ENCODE measurements at places on chromosomes 16 and 17.

- DNase-seq: no peak
These were observed 154.0 kb downstream of the IRF8 start for GRCh38 chr16:86052926-86053325.

- DNase-seq: no peak
These were observed 43.6 kb downstream of the SOCS3 start for GRCh38 chr17:78316115-78316866.

- DNase-seq: no peak
These were observed 1.4 kb upstream of the PRPSAP2 start for GRCh38 chr17:18856570-18856915.

DNA sequence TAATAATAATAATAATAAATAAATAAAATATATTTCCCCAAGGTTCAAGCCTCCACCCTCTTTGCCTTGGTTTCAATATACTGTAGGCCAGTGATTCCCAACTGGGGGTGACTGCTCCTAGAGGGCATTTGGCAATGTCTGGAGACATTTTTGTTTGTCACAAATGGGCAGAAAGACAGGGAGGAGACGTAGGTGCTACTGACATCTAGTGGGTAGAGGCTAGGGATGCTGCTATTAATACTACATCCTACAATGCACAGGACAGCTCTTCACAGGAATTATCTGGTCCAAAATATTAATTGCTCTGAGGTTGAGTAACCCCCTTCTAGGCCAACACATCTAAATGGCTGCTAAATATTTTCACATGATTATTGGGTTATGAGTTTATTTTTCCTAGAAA lies 12.8 kb upstream of the PRR14 start:
- no peak for DNase-seq

DNA sequence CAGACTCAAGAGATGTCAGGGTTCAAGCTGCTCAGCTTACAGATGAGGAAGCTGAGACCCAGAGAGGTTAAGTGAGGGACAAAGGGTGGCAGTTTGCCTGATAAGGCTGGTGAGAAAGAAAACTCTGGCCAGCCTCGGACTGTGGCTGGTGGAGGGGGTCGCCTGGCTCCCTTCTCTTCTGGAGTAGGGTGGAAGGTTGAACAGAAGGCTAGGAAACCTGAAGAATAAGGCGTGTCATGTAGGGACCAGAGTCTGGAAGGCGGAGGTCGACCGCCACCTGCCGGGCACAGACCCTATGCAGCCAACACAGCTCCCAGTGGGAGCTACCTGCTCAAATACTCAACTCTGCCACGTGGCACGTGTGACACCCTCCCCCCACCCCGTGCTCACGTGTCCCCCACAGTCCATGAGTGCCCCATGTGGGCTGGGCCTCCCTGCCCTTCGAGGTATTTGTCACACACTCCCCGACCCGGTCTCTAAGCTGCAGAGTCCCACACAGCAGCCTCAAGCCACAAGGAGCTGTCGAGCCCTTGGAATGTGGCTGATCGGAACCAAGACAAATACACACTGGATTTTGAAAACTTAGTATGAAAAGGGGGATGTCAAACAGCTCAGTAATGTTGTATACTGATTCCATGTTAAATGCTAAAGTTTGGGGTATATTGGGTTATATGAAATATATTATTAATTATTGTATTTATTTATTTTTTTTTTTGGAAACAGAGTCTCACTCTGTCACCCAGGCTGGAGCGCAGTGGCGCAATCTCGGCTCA lies 11.8 kb downstream of the HID1 start:
- peak; percentile 79 for DNase-seq

DNA sequence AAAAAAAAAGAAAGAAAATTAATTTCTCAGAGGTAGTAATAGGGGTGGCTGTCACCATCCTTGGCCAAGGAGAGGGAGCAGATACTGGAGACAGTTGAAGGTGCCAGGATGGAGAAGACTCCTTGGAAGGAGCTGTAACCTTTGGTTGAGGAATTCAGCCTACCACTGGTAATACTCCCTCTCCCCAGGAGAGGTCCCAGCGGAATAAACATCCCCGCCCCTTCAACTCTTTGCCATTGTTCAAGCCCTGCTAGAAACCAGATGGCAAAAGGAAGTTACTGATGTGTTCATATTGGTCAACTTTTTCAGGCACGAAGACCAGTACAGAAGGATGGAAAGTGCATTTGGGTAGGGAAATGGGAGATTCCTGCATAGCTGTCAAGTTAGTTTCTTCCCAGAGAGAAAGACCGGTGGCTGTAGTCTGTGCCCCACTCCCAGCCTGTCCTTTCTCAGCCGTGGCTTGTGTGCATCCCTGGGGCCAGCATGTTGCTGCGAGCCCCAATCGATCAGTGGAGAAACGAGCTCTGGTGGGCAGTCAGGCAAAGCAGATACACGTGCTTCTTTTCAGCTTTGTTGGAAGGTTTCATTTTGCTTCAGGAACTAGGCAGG lies 612.1 kb downstream of the MAF start:
- no peak for DNase-seq

- no peak for DNase-seq
These were observed 291.5 kb upstream of the AXIN2 start for GRCh38 chr17:65852911-65853310.

DNA sequence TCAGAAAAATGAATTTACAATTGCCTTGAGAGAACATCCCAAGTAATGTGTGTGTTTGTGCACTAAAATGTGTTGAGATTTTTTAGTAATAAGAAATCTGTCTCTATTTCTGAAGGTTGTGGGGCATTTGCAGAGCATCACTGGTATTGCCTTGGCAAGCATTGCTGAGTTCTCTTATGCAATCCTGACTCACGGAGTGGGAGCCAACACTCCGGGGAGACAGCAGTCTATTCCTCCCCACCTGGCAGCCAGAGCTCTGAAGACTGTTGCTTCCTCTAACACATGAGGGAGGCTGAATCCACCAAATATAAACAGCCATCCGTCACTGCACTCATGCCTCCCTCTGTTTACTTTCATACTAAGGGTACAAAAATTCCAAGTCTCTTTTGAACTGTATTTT lies 10.6 kb downstream of the CNTD1 start:
- DNase-seq: no peak

GRCh38 chr17:77444628-77444983 lies 303.8 kb downstream of the SEC14L1 start:
- DNase-seq: peak; percentile 43

- no peak for DNase-seq
These were observed 50.2 kb downstream of the AKAP1 start for GRCh38 chr17:57135026-57135788.

DNA sequence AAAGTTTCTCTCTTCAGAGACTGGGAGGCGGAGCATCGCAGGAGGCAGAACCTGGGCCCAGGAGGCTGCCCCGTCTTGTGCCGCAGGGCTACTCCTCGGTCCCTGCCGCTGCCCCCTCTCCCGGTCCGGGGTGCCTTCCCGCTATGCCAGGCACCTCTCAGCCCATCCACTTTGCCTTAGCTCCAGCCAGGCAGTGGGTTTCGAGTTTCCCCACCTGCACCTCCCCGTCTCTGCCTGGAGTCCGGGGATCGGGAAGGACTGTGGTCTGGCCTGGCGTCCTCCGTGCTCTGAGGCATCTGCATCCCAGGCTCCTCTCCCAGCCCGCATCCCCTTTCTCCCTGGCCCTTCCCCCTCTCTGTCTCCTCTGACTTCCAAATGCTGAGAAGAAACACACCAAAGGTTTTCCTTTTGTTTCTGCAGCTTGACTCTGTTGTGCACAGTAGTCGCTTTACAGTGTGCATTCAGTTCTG lies 26.8 kb upstream of the PIK3R6 start:
- DNase-seq: no peak

DNA sequence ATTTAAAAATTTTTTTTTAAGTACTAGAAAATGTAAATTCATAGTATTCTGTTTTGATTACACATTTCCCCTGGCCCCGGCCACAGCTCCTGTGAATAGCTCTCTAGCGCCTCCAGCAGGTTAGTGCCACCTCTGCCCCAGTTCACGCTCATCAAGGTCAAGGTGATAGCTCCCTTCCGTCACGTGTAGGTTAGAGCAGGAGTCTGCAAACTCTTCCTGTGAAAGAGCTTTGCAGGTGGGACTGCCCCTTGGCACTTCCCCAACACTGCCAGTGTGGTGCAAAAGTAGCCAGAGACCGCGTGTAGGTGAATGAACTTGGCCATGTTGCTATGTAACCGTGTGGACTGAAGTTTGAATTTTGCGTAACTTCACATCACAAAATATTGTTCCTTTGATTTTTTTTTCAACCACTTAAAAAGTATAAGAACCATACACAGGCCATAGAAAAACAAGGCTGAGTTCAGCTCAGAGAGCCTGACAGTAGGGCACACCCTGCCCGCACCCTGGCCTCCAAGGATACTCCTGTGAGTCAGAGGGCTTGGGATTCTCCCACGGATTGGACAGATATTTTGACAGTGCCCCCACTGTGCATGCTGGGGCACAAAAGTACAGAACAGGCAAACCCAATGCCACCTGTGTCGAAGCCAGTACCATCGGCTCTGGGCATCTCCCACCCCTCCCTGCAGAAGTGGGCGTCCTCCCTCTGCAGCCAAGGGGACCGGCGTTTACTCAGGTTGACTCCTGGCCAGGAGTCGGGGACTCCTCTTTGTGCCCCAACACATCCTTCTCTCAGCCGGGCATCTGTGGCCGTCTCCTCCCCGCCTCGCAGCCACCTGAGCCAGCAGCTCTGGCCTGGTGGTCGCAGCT lies 92.0 kb upstream of the CHMP6 start:
- DNase-seq: peak; percentile 88

GRCh38 chr17:61260071-61260797 lies 139.4 kb upstream of the TBX2 start:
- no peak for DNase-seq

- no peak for DNase-seq
These were observed 5.5 kb downstream of the SPNS2 start for GRCh38 chr17:4504188-4504587.

GRCh38 chr16:17497648-17498047 lies 26.9 kb upstream of the XYLT1 start:
- no peak for DNase-seq

DNA sequence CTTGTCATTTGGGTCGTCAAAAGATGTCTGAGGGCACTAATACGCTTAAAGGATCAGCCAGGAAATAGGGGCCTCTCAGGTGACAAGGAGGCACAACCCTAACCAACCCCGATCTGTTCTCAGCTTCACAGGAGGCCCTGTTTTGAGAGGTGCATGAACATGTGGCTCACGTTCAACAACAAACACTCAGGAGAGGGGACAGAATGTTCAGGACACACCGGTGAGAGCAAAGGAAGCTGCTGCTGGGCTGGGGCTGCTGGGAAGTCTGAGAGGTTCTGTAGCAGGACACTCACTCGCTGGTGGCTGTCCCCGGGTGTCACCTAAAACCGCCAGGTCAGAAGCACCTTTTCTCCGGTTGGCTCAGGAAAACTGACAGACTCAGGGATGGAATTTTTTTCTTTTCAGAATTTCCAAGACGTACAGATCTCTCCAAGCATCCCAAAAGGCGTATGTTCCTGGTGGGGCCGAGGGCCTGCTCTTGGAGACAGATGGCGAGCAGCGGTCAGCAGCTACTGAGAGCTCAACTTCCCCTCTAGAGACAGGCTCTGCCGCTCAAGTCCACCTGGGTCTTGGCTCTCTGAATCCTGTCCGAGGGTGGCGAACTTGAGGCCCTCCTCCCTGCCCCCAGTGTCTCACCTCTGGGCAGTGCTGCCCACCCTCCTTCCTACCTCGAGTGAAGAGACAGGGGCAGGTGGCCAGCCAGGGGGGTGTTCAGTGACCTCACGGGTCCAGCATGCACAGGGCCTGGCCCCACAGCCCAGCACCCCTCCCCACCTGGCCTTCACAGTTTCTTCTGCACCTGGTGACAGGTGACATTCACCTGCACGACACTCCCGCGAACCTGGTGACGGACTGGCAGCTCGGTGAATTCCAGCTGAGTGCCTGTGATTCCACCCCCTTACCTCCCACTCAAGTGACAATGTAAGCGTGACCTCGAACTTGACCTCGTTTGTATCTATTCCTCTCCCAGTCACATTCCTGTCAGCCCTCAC lies 22.9 kb downstream of the CLUH start:
- DNase-seq: no peak

- DNase-seq: peak; percentile 83
These were observed 1.4 kb downstream of the NOTUM start for GRCh38 chr17:81959362-81960129.

DNA sequence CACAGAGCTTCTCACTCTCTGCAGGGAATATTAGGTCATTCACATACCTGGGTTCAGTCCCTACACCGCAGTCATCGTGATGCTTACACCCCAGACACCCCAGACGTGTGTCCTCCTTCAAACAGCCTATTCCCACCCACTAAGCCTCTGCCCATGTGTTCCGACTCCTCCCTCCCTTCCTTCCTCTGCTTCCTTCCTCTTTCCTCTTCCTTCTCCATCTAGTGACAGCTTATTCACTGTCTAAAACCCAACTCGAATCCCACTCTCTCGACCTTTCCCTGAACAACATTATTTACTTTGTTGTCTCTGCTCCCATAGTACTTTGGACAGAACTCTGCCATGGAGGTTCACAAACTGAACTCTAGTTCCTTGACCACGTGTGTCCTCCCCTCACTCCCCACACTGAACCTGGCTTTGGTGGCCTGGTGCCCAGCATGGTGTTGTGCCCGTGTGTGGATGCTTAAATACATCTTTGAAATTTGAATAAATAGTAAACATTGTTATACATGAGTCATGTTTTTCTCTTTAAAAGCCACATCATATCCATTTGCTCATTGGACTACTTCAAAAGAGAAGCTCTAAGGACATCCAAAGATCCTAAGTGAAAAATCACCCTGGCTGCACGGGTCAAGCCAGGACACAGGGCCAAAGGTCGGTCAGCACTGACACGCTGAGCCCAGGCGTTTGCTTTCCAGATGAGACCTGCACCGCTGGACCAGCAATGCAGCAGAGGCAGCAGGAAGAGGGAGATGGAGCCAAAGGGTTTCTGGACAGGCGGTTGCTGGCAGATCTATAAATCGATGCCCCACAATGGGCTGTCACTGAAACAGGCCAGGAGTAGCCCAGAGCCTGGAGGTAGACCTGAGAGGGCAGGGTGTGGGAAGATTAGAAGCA lies 14.1 kb upstream of the G6PC1 start:
- no peak for DNase-seq

DNA sequence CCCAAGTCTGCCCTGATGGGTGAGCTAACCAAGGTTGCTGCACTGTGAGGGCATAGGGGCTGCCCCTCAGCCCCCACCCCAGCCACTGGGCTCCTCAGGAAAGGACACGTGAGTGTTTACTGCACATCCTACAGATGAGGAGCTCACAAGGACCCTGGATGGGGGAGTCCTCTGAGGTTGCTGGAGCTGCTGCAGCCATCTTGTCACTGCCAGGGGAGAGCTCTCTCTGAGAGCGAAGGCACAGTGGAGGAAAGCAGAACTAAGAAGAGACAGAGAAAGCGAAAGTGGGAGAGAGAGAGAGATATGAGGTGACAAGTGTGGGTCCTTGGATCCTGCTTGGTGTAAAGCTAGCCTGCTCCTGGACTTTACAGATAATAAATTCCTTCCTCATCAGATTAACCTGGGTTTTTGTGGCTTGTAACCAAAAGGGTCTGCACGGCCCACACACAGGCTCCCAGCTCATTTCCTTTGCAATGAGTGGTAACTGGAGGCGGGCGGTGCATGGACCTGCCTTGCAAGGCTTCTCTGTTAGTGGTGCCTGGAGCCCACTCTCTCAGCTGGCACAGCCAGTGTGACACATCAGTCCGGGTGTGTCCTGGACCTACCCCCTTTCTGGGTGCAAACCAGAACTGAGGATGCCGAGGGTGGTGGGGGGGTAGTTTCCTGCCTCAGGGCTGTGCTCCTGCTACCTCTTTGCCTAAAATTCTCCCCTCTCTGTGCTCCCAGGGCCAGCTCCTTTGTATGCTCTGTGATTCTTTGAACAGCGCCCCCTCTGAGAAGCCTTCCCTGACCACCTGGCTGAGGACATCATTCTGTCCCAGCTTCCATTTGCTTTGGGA lies 14.2 kb downstream of the SNX20 start:
- DNase-seq: peak; percentile 72

GRCh38 chr16:19505600-19506303 lies 16.1 kb downstream of the GDE1 start:
- no peak for DNase-seq

- DNase-seq: no peak
These were observed 136.1 kb downstream of the RAB11FIP4 start for GRCh38 chr17:31527606-31528005.
